ENCODE measurements at places on chromosomes 5 and 9. TPM values are rescaled to one million over a fixed set of nuclear protein-coding genes. Genes with fewer than 3 reads are reported as not detected.

DNA sequence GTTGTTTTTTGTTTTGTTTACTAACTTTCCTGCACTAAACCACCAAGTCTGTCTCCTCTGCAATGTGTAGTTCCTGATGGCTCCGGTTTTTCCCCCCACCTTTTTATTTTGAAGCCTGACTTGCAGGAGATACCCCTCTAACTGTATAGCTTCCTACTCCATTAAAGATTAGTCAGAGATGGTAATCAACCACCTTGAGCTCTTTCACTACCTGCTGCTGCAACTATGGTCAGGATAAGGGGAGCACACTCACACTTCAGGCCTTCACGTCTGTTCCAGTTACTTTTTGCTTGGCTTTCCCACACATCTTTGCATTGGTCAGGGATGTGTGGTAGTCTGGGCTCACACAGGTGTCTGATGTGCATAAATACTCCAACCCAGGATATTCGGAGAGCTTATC is 63.4 kb downstream of the NR6A1 start:
- DNase-seq, result no peak

ZNG1A gene
- 30.5 TPM for polyA plus RNA-seq

- DNase-seq, result no peak
Observed at GRCh38 chr9:119375892-119376291, 6.7 kb upstream of the BRINP1 start.

DNA sequence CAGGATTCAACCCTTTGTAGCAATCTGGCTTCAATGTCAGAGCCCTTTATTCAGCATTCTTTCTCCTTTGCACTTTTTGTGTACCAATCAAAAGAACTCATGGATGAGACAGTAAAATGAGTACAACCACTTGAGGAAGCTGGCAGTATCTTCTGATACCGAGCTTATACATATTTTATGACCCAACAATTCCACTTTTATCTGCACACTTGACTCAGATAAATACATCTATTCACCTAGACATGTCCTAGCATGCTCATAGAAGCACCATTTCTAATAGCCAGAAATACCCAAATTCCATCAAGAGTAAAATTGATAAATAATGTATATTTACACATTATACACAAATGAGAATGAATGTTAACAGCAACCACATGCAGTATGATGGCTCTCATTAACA is 111.2 kb upstream of the PTGER4 start:
- DNase-seq, result no peak

GRCh38 chr5:131786036-131786435 is 10.8 kb downstream of the FNIP1 start:
- DNase-seq, result no peak

IFT74 gene
- 9.4 TPM for polyA plus RNA-seq

DNA sequence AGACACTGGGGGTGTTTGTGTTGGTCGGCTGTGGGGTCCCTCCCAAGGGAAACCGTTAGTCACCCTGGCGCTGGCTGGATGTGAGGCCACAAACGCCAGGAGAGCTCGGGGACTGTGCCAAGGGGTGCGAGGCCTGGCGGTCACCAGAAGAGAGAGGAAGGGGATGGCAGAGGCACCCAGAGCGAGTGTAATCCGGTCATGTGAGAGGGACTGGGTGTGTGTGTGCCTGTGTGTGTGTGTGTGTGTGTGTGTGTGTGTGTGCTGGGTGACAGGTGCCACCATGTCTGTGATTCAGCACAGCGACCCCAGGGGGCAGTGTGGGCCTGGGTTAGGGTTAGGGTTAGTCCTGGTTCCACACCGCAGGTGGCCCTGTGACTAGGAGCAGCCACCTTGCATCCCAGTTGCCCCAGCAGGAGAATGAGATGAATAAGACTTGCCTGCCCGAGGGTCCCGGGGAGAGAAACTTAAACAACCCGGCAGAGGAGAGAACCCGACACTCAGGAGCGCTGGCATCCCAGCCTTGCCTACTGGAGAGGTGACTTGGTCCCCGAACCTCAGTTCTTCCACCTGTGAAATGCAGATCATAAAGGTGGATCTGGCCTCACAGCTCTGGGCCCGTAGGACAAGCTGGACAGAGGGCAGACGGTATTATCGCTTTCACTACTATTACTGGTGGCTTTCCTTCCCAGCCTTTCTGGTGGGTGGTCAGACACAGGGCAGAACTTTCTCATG is 1.4 kb upstream of the ADAMTSL2 start:
- no peak for DNase-seq

DNA sequence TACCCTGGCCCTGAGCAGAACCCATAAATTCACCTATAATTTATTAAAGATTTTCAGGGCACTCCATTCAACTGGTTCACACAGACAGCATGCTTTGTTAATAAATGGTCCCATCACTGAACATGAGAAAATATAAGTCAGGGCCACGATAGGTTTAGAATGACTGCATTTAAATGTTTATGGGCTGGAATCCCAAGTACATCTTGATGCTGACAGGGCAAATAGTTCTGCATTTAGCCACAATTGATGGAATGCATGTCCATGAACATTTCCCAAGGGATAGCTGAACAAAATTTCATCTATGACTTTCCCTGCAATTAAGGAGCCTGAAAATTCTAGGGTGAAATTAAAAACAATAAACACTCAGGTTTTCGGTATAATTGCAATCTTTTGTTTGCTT is 124.5 kb downstream of the CAAP1 start:
- DNase-seq, result no peak

DNA sequence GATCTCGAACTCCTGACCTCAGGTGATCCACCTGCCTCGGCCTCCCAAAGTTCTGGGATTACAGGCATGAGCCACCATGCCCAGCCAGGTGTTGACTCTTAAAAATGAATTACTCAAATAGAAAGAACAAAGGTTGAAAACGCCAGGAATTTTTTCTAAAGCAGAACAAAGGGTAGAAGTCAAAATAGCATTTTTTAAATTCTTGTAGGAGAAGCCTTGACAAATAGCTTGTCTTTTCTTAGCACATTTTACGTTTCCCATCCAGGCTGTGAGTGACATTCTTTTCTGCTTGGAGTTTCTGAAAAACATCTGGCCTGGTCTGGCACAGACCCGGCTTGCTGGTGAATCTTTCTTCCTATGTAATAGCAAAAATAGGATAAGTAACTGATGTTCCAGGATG is 169.4 kb upstream of the ZNF462 start:
- no peak for DNase-seq

Data from AG04450 (cell line).